Skeletal muscle cell (primary cell): ENCODE measurements at places on chromosomes 6 and 20.

- DNase-seq = no peak
These were observed 66.7 kb downstream of the CD164 start for GRCh38 chr6:109315341-109316110.

DNA sequence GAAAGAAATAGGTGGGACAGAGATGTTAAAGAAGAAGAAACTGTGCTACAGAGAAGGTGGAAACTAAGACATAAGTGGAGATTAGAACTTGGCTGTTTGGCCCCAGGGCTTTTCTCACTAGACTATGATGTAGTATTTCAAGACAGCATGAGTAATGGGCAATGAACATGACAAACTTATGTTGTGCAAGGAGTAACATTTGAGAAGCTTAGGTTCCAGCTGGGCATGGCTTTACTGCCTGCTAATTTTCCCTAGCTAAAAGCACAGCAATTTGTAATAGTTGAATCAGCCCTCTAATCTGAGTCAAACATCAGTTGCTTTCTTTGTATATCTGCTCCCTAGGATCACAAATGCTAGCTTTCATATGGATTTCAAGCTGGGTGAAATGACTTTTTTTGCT, 294.3 kb upstream of the BMP2 start:
- peak; percentile 62 for DNase-seq

GRCh38 chr6:6331393-6331792, 10.9 kb upstream of the F13A1 start:
- no peak for DNase-seq

GRCh38 chr6:14841901-14842421, 403.9 kb upstream of the JARID2 start:
- DNase-seq = peak; percentile 100

DNA sequence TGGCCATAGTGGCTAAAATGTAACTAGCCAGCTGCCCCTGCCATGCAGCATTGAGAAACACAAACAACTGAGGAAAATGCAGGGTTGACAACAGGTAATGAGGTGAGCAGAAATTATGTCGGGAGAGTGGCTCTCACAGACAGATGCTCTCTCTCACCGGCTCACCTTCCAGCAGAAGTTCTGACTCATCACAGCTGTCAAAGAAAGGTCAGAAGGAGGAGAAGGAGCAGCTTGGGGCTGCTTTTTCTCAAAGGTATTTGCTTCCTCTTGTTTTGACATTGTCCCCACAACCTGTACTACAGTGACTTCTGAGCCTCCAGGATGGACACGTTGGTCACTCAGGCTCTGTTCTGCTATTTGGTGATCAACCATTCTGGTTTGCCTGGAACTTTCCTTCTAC, 190.5 kb upstream of the HEY2 start:
- no peak for DNase-seq

DNA sequence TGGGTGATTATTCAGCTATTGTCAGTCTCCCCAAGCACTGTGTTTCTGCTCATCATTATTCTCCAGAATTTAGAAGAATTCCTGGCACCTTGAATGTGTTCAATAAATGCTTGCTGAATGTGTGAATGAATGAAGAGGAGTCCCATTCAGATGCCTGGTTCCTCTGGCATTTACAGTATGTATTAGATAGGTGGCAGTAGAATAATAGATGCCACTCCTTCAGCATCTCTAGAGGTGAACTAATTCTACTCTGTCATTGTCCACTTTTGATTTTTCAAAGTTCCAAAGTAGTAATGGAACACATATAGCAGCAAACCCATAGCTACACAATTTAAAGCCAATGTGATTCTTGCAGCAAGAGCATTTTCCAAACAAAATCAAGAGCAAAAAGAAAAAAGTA, 118.9 kb upstream of the CEP162 start:
- DNase-seq = no peak

GRCh38 chr6:71608646-71609045, 277.7 kb upstream of the RIMS1 start:
- DNase-seq = no peak

DNA sequence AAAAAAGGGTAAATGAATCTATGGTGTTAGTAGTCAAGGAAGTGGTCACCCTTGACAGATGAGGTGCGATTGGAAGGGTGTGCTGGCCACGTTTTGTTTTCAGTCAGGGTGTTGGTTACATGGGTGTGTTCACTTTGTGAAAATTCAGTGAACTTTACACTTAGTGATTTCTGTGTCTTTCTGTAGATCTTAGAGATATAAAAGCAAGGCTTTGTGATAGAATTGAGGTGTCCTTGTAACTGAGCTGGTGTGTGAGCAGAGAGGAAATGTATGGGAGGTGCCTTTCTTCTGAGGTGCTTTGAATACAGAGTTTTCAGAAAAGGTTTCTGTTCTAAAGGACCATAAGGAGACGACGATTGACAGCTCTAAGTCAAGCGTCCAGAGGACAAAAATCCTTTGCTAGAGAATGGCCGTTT, 90.5 kb downstream of the SAMD3 start:
- DNase-seq = no peak

DNA sequence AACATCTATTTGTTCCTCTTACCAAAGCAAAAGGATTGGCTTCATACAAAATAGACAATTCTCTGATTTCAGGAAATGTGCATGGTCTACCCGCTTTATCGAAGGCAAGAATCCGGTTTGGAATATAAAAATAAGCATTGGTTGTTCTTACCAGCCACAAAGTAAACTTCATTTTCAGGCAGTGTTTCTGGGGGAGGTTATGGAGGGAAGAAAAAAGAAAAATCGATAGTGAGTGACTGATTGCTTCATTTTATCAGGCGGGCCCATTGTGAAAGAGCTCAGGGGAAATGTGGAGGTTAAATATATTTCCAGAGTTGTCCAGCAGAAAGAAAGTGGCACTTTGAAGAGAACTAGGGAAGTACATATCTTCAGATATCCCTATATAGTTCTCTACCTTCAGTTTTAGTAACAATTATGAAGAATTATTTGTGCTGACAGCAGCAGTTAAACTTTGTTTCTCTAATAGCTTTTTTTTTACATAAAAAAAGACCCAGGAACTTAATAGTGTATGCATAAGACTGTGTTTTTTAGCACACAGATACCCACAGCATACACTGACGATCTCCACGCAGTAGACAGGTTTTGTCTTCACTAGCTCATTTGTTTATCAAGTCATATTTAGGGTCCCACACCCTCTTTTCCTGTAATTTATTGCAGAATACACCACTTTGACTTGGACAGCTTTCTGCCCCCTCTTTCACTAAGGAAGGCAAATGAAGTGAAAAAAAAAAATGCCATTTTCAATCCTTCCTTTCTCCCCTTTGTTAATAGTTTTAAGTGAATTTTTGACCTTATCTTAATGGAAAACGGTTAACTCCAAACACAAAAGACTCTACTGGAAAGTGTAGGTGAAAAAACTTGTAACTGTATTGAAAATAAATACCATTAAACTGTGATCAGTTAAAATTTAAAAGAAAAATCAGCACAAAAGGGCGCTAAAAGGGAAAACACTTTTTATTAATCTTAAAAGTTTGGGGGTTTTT, 2.9 kb downstream of the POU3F2 start:
- no peak for DNase-seq

- DNase-seq = no peak
These were observed 78.8 kb upstream of the RALY start for GRCh38 chr20:33914919-33915318.

GRCh38 chr6:137823826-137824555, 43.1 kb upstream of the TNFAIP3 start:
- DNase-seq = peak; percentile 74

GRCh38 chr6:142372348-142372747, 70.5 kb downstream of the ADGRG6 start:
- DNase-seq = no peak

DNA sequence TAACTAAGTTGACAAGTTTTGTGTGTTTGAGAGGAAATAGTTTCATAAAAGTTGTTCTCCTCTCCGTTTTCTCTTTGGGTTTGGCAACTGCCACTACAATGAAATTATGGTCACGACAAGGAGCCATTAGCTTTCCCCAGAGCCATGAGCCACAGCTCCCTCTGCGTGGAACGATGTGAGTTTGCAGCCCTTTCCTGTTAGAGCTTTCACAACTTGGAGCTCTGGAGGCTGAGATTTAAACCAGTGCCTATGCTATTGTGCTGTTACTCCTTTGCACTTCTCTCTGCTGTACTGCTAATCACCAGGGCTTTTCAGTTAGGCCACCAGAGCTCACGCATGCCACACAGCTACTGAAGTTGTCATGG, 29.3 kb upstream of the TXNDC5 start:
- no peak for DNase-seq

- no peak for DNase-seq
These were observed 45.2 kb downstream of the NEDD9 start for GRCh38 chr6:11187301-11187700.

DNA sequence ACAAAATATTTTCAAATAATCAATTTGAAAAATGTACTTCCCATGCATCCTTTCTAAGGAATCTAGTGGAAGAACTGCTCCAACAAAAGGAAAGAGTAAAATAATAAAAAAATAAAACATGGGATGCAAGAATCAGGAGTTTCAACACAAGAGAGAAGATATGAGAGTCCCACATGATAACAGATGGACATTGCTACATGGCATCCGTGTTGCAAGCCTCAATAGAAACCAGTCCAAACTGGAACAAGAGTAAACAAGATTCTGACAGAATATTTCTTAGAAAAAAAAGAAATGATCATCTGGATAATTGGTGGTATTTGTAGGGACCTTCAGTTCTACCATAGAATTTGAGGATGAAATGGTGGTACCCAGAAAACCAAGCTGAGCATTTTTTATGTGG, 186.8 kb downstream of the FRK start:
- DNase-seq = no peak

- DNase-seq = no peak
These were observed 3.3 kb upstream of the RAET1G start for GRCh38 chr6:149925974-149926777.

DNA sequence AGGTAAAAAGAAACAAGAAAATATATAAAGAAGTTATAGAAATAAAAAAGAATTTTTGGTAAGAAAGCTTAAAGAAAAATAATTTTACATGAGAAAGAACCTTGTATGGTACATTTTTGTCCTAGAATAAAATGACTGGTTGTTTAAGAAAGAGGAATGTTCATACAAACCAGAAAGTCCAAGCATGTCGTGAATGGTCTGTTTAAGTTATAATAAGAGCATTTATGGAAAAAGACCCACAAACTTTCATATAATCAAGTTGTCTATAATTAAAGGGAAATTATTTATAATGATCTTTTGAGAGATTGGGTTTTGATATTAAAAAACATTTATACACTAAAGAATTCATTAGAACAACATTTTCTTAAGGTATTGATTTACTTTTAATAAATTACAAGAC, 27.8 kb upstream of the FAM110A start:
- DNase-seq = no peak

GRCh38 chr6:53543359-53544216, 1.3 kb downstream of the GCLC start:
- no peak for DNase-seq

- DNase-seq = no peak
These were observed 15.6 kb upstream of the ISM1 start for GRCh38 chr20:13205425-13205824.

- DNase-seq = no peak
These were observed 239.9 kb upstream of the CEP162 start for GRCh38 chr6:84467296-84467695.

DNA sequence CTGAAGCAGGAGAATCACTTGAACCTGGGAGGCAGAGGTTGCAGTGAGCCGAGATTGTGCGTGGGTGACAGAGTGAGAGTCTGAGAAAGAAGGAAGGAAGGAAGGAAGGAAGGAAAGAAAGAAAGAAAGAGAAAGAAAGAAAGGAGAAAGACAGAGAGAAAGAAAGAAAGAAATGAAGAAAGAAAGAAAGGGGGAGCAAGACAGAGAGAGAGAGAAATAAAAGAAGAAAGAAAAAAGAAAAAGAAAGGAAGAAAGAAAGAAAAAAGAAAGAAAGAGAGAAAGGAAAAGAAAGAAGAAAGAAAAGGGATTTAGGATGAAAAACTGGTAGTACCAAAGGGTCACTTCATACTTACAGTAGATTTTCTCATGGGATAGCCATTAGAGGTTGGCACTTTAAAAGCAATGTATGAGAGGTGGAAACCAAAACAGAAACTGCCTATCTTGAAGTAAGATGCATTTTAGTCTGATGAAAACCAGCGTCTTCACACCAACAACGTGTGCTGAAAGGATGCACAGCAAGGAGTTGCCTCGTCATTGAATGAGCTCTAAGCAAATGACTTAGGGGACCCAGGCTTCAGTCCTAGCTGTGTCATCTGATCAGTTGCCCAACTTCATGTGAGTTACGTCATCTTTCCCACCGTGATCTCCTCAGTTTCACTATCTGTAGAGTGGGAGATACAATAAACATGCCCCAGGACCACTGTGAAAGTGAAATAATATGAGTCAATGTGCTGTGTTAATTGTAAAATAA, 133.9 kb upstream of the NEDD9 start:
- DNase-seq = no peak

GRCh38 chr6:113414511-113414910, 442.6 kb upstream of the MARCKS start:
- no peak for DNase-seq

- DNase-seq = peak; percentile 50
These were observed 324.9 kb upstream of the CITED2 start for GRCh38 chr6:139699335-139699734.

DNA sequence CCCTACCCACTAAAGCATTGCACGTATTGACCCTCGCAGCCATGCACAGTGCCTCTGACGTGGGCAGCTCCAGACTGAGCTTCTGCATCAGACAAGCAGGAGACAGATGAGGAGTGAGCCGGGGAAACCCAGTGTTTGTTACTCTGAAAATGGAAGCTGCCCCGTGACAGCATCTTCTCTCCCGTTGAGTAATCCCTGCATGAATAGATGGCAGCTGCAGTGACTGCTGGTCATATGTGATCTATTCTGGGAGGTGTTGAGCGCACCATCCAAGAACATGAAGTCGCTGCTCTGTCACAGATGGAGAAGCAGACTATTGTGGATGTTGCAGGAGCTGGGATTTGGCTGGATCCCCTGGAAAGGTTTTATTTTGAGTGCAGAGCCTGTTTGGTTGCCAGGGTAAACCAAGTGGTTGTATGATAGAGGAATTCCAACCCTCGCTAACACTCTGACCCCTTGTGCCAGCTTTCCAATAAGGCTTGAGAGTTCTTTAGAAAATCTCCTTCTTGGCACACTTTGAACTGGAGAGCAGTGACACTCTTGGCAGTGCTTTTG, 242.2 kb downstream of the NRN1 start:
- DNase-seq = peak; percentile 56

- DNase-seq = peak; percentile 31
These were observed 161.4 kb upstream of the FLRT3 start for GRCh38 chr20:14498772-14499171.
